WERI-Rb-1 (cell line): ENCODE measurements at places on chromosomes 16 and 17.
A peak's percentile ranks its signal among the peaks of the same experiment; 100 is the strongest.

DNA sequence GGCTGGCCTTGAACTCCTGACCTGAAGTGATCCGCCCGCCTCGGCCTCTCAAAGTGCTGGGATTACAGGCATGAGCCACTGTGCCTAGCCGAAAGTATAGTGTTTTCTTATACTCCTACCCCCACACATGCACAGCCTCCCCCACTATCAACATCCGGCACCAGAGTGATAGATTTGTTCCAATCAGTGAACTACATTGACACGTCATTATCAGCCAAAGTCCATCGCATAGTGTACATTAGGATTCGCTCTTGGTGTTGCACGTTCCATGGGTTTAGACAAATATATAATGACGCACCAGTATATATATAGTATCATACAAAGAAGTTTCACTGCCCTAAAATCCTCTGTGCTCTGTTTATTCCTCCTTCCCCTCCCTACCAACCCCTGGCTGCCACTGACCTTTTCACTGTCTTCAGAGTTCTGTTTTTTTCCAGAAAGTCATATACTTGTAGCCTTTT, 11.9 kb upstream of the TM4SF5 start:
- DNase-seq: no peak

- DNase-seq: no peak
Observed at GRCh38 chr16:84281074-84281473, 13.6 kb upstream of the WFDC1 start.

DNA sequence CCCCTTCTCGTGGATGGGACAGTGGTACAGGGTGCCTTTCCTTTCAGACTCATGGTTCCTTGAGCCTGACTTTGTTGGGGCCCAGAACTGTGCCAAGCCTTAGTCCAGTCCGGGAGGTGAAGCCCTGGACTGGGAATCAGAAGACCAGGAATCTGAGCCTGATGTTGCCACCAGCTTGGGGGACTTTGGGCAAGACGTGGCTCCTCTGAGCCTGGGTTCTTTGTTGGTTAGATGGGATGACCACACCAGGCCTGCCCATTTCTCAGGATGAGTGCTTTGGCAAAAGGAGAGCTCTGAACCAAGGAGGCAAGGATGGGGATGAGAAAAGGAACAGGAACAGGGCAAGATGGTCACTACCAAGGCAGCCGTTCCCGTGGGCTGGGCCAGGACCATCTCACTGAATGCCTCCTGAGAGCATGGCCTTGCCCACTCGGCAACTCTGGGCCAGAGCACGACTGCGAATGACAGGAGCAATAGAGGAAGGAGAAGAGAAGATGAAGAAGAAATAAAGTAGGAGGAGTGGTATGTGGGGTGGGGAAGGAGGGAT, 32.5 kb downstream of the PITPNM3 start:
- DNase-seq: no peak

DNA sequence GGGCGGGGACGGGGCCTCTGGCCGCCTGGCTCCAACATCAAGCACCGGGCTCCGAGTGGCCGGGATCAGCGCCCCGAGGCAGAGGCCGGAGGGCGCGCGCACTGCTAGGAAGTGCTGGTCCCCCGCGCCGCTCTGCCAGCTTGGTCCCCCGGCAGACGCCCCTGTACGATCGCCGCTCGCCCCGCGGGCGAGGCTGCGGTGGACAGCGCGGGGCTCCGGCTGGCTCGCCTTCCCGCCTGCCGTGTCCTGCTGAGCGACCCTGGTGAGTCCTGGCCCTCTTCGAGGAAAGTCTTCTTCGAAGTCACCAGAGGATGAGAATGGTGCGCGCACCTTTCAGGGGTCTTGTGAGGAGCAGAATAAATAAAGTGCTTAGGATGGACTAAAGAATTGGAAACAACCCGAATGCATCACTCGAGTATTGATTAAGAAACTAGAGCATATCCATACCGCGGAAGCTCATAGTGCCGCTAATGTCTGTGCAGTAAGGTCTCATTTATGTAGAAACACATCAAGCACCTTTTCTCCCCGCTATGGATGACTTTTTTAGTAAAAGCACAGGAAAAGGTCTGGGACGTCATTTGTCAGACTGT, 392 bp downstream of the ZNF213 start:
- no peak for DNase-seq

DNA sequence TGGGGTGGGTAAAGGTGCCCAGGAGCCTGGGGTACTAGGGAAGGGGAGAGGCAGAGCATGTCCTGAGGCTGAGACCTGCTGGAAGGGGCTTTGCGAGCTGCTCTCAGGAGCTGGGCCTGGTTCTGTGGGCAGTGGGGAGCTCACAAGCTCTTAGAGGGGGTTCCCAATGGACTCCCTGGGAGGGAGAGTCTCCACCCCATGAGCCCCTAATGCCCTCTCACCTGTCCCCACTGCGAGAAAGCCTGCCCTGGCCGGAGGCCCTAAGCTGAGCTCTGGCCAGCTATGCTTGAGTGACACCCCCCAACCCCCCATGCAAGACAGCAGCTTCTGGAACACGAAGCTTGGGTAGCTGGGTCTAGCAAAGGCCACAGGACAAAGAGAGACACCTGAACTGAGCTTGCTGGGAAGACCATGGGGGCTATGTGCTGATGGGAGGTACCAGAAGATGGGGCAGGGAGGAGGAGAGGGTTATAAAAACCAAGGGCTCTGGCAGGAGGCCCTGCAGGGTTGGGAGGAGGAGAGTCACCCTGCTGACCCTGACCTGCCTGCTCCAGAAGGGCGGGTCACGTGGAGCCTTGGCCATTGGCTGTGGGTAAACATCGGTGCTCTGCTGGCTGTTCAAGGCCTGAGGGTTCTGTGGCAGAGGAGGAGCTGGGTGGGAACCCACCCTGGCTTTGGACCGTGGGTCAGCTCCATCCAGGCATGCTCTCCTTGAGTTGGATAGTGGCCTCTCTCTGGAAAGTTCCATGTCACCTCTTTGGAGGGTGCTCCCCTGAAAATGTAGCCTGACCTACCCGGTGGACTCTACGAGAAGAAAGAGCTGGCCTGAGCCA, 106.7 kb downstream of the RAB11FIP4 start:
- no peak for DNase-seq

DNA sequence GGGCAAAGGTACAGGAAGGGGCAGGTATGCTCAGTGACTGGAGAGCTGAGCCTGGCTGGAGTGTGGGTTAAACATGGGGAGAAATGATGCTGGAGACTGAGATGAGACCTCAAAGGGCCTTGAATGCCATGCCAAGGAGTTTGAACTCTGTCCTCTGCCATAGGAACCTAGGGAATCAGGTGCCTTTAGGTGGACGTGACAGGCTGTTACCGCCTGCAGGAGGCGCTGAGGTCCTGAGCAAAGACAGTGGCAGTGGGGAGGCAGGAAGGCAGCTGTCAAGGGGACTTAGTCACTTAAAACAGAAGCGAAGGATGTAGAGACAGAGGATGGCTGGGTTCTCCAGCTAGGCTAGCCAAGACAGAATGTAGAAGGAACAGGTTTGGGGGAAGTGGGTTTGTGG, 9.1 kb downstream of the PSMB3 start:
- DNase-seq: peak; percentile 79

DNA sequence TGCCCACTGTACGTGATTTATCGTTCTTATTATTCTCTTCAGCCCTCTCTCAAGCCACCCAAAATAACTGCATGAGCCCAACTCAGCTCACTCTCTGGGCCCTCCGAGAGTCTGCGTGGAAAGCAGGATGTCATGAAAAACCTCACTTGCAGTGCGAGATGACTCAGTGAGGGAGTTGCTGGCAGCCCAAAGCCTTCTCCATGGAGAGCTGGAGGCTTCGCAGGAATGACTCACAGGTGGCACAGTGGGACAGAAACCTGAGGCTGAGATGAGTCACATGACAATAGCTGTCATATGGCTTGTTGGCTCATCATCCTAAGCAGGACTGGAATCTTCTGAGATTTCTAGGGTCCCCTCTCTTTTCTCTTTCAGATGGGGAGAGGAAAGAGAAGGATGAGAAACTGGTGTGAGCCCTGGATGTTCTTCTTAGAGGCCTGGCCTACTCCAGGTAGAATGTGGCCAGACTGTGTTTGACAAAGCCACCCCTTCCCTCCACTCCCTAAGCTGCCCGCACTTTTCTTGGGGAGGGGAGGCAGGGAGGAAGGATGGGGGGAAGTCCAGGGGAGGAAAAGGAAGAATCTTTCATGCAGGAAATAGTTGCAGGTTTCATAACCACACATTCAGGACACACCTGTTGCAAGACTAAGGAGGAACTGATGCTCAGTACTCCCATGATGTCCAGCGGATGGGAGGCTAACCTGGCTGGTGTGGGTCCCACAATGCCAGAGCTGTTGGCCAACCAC, 160.6 kb upstream of the RPL38 start:
- peak; percentile 38 for DNase-seq

DNA sequence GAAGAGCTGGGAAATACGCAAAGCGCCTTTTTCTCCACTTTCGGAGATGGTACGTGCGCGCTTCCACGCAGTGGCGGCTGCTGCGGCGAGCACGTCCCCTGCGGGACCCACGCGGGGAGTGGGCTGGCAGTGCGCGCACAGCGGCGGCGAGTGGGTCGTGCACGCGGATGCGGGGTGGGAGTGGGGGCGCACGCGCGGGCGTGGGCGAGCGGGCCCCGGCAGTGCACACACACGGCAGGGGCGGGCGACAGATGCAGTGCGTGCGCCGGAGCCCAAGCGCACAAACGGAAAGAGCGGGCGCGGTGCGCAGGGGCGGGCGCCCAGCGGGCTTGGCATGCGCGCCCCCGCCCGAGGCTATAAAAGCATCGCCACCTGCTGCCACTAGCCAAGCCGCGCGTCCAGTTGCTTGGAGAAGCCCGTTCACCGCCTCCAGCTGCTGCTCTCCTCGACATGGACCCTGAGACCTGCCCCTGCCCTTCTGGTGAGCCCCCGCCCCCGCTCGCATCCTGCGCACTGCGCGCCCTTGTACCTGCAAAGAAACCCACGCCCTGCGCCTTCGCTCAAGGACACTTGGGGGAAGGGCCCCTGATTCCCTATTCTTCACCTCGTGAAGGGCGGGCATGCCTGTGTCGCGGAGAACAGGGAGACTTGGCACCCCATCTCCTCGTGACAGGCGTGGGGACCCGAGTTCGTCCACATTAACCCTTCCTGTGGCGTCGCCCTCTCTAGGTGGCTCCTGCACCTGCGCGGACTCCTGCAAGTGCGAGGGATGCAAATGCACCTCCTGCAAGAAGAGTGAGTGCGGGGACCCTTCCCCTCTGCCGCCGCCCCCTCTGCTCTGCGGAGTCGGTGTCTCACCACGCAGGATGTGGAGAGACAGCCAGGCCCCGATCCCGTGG, at the start of gene MT3:
Gene MT3, plus strand, starts transcription at position 388 of the 899 bp plus-strand sequence. Its CDS starts 63 bp downstream, at position 451.
- DNase-seq: no peak

- DNase-seq: no peak
Observed at GRCh38 chr17:3636908-3637373, 381 bp downstream of the CTNS start.

- no peak for DNase-seq
Observed at GRCh38 chr16:72657791-72658190, 390.1 kb downstream of the ZFHX3 start.

DNA sequence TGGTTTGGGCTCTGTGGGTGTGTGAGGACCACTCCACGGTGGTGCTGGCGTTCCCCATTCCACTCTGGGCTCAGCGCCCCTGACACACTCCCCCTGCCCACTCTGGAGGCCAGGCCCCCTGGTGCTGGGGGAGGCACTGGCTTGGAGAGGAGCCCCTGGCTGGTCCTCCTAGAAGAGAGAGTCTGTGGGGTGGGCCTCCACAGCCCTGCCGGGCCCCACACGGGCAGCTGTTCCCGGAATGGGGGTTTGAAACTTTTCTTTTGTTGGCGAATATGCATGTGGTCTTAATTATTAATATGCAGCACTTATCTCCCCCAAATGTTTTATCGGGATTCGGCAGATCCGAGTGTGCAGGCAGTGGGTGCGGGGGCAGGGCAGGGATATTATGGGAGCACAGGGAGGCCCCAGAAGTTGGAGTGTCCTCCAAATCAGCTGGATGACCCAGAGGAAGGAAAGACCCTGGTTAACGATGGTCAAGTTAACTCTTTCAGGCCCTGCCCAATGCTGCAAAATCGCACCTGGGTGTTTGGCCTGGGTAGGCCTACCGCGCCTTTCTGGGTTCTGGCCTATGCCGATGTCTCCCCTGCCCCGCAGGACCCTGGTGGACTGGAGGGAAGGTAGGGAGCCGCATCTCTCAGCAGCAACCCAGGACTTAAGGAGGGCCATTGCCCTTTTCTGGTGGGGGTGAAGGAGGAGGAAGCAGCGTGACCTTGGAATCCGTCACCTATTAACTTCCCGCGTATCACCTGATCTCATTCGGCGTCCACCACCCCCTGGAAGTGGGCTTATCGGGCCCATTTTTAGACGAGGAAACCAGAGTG, 36.0 kb downstream of the TMEM235 start:
- DNase-seq: no peak

- DNase-seq: peak; percentile 66
Observed at GRCh38 chr17:79811011-79811867, 14.4 kb upstream of the CBX8 start.

DNA sequence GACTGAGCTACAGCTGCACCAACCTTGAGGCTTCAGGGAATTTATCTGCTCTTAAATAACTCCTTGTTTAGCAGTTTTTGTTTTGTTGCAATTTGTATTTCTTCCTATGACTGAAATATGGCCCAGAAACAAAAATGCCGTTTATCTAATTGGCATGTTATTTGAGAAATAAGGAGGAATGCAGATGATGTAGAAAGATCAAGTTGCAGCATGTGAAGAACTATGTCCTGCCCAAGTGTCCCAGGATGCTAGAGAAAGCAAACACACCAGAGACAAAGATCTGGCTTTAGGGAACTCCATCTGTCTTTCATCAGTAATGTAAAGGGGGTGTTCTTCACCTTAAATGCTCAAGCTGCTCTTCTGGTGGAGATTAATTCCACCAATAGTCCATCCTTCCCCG, 29.7 kb downstream of the USP31 start:
- DNase-seq: peak; percentile 29

DNA sequence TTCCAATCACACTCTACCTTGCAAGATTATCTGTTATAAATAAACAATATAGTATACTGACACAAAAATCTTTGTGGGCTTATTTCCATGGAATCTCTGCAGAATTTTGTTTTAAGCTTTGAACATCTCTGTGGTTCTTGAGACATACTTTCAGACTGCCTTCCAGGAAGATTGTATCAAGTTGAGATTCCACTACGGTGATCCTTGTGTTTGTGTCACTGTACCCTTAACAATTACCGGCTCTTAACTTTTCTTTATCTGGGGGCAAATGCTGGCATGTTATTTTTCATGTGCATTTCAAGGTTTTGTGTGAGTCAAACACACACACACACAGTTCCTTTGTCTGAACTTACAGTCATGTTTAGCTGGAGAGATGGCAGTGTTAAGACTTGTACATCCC, 472.7 kb upstream of the HSBP1 start:
- no peak for DNase-seq
